EH (cell line): ENCODE measurements at places on chromosomes 4 and X.

- no peak for DNase-seq
These were observed 32.4 kb upstream of the CYP4V2 start for GRCh38 chr4:186158966-186159365.

- peak; percentile 61 for DNase-seq
These were observed 27.5 kb downstream of the SETD7 start for GRCh38 chr4:139528377-139529005.

DNA sequence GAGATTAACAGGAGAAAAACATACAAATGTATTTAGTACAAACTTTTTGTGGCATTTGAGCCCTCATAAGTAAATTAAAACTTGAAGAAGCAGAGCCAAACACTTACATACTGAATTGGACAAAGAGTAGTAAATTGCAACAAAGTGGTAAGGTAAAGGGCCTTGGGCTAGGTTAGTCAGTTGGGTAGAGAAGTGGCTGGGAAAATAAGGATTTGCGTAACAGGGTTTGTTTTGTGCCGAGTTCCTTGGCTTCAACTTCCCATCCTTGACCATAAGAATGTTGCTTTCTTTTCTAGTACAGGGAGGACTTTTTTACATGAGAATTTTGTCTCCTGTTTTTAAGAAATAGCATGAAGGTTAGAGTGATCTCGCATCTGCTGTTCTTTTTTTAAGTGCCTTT is 33.3 kb upstream of the DSPP start:
- peak; percentile 27 for DNase-seq

- peak; percentile 16 for DNase-seq
These were observed 250.6 kb upstream of the NDST3 start for GRCh38 chr4:117783716-117784115.

DNA sequence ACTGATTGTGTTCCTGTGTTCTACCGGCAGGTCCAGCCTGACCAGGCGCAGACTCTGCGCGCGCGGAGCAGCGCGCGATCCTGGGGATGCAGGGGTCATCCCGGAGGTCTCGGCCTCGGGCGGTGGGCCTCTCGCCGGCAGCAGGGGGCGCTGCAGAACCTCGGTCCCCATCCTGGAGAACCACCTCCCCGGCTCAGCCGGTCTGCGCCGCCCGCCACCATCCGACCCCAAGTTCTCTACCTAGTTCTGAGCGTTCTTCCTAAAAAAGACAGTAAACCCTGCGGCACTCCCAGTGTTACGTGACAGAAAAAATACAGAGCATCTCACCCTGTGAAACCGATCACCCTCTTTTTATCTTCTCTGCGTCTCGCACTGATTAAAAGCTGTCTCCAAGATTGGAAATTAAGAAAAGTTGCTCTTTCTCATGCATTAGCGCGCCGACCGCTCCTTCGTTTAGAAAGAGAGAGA is 1.6 kb downstream of the TRPC3 start:
- DNase-seq: peak; percentile 69

DNA sequence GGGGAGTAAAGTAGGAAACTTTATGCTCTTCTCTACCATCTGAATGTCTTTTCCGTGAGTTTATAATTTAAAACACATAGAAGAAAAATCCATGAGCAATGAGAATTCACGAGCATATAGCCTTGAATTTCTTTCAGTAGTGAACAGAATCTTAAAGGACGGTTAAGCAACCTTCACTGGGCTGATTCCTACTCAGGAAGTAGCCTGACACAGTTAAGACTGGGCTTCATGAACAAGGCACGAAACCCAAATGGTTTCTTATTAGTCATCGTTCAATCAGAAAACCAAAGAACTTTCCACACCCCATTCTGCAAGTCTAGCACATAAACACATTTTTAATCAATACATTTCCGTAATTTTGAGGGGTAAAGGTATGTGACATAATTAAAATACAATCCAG is 95.8 kb downstream of the SH3KBP1 start:
- DNase-seq: peak; percentile 18

GRCh38 chrX:110409925-110410324 is 51.3 kb downstream of the RTL9 start:
- DNase-seq: peak; percentile 82

GRCh38 chr4:61177367-61177766 is 22.8 kb upstream of the ADGRL3 start:
- no peak for DNase-seq

GRCh38 chr4:2935762-2936743 is 27.2 kb downstream of the NOP14 start:
- peak; percentile 61 for DNase-seq

DNA sequence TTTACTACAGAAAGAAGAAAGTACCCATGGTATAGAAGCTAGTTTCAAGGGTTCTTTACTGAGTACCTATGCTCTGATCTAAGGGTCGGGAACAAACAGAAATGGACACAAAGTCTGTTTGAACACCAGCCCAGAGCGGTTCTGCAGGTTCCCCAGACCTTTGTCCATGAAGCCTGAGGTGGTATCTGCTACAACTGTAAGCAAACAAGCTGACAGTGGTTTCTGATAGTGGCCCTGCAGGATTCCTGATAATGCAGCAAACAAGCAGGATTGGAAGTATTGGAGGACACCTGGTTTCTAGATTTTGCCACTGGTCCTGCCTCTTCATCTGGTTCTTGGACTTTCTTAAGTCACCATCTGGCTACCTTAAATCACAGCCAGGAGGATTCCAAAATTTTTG is 23.7 kb downstream of the SMPX start:
- DNase-seq: no peak

DNA sequence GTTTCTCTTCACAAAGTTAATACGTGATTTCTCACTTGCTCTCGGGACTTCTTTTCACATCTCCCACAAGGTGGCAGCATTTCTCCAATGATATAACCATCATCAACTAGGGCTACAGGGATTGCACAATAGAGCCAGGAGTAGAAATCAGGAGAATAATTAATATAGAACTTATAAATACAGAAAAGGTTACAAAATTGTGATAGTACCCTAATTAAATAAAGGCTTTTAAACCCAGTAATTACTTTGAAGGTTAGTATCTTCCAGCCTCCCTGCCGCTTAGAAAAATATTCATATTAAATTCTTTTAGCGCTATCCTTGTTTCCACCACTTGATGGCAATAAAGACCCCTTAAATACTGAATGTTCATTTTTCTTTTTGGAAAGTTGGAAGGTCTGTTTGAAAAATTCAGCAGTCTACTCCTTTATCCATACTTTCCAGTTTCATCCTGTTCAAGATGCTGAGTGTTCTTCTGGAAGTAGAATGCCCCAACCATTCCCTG is 65.8 kb downstream of the RASGEF1B start:
- DNase-seq: peak; percentile 76

- DNase-seq: no peak
These were observed 39.4 kb downstream of the ZNF185 start for GRCh38 chrX:152937236-152937635.

DNA sequence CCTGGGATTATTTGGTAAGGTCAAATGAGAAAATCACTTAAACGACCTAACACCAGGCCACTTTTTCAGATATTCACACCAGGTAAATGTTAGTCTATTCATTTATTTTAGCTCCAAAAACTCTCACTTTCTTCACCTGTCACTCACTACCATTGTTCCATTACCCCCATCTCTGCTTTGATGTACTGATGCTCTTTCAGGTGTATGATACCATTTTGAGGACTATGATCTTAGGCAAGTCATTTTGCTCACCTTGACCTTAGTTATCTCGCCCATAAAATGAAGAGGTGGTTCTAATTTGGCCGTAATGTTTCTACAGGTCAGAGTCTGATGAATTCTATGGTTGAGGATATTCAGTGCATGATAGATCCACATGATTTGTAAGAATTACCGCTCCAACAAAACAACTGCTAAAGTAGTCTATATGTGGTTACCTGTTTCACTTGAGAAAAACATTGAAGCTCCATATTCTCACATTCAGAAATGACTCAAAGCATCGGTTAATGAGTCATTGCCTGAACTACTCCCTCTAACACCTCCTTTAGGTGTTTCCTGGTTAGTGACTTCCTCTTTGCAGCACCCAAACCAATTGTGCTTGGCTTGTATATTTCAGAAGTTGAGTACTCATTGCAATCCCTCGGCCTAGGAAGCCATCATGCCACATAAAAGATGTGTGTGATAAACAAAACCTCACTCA is 4.5 kb downstream of the DTHD1 start:
- DNase-seq: no peak

GRCh38 chrX:39309018-39309635 is 507.9 kb downstream of the MID1IP1 start:
- DNase-seq: peak; percentile 13

DNA sequence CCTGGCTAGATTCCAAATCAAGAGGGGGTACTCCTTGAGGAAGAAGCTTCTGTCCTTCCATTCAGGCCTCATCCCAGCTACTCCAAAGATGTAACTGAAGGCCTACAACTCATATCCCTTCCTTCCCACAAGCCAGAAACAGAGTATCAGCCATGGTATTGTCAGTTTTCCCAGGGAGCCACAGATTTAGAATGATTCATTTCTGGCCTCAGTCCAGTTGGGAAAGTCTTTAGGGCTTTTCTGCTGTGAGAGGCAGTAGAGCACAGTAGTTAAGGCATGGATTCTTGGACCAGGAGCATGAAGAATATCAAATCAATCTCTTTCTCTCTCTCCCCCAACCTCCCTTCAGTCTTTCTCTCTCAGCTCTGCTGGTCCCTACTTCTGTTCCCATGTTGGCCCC is 505.0 kb downstream of the BCOR start:
- peak; percentile 18 for DNase-seq

- DNase-seq: peak; percentile 44
These were observed 6.8 kb downstream of the SEPTIN6 start for GRCh38 chrX:119686087-119686691.

DNA sequence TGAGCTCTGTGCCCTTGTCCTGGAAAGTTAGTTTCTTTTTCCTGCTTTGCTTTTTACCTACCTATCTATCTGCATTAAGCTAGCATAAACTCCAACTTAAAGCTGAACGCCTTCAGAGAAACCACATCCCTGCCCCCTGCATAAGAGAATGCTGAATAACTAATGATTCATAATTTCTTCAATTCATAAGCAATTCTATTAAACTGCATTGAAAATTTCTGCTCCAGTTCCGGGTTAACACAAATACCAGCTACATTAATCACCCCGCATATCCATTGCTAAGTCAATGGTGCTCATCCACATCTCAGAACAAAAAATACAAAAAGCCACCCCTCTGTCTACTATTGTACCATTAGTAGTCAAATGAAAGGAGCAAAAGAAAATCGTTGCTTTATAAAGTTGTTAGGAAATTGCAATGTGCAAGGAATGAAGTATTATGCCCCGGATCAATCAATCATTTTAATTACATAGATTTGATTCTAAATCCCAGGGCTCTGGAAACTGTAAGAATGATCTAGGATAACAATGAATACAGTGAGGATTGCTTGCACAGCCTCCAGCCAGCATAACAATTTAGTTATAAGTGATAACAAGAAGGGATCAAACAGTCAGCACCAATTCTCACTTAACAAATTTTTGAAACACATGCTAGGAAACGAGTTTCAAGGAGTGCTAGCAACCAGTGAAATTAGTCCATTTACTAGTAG is 106.8 kb downstream of the ELOVL6 start:
- peak; percentile 75 for DNase-seq
